ENCODE measurements at places on chromosomes 6 and 20.
A peak's percentile ranks its signal among the peaks of the same experiment; 100 is the strongest.

DNA sequence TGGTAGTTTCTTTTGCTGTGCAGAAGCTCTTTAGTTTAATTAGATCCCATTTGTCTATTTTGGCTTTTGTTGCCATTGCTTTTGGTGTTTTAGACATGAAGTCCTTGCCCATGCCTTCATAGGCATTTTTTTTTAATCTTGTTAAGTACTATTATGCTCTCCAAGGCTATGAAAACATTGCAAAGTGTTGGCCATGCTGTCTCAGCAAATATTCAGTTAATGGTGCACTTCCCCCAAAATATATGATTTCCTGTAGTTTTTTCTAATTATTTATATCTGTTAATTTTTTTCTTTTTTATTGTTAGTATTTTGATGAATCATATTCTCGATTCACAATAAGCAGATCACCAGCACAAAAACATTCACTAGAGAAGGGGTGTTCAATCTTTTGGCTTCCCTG lies 806.1 kb upstream of the FLRT3 start:
- no peak for DNase-seq

GRCh38 chr20:53081916-53082863 lies 110.0 kb downstream of the TSHZ2 start:
- no peak for DNase-seq

DNA sequence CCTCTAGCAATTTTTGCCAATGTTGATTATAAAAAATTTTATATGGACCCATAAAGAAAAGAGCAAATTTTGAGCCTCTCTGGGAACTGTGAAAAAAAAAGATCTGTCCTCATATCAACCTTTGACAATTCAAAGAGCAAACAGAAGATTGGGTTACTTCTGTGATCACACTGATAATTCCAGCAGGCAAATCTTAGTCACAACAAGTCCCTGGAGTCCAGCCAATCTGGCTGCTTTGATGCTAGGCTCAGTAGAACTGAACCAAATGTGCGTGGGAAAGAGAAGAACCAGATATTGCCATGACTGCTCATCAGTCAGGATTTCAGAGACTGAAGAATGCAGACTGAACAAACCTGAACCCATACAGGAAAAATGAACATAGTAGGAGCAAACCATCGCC lies 438.4 kb upstream of the FLRT3 start:
- DNase-seq = no peak

GRCh38 chr6:157021993-157022740 lies 245.0 kb downstream of the ARID1B start:
- DNase-seq = peak; percentile 91

DNA sequence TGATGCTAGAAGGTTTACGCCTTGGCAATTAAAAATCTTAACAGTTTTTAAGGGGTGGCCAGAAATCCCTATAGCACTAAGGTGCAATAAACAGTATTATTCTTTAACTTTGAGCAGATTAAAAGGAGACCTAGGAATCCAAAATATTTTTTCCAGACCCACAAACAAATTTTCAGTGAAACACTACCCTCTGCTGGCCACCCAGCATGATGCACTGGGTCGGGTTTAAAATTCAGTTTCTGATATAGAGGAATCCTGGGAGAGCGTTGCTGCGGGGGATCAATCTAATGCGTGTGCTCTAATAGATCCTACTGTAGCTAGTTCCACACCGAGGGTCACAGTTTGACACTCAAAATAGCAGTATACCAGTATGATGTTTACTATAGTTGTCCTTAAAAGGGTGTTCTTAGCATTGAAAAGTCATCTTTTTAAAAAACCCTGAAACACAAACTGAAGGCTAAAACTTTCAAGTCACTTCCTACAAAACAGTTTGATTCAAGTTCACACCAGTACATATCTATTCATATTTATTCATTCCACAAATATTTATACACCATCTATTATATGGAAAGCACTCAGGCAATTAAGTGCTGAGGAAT lies 10.2 kb downstream of the UBE3D start:
- DNase-seq = peak; percentile 30

GRCh38 chr6:15387118-15387517 lies 141.2 kb downstream of the JARID2 start:
- DNase-seq = no peak

DNA sequence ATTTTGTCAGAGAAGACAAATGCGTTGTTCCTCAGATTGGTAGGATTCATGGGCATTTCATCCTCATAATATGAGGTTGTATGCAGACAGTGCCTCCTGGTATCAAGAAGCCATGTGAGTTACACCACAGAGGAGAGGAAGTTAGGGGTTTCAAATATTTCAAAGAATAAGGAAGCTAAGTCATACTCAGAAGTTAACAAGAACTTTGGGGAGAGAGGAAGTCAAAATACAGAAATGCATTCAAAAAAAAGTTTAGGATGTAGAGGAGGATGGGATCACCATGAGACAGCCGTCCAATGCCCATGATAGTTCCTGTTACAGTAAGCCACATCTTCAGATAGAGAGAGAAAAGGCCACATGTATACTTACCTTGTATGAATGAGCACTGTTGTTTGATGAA lies 22.3 kb downstream of the HLA-DOB start:
- no peak for DNase-seq

- DNase-seq = no peak
Measured at GRCh38 chr20:37567331-37567665, 39.6 kb upstream of the BLCAP start.

- DNase-seq = no peak
Measured at GRCh38 chr6:1621070-1621701, 11.5 kb downstream of the FOXC1 start.

- DNase-seq = no peak
Measured at GRCh38 chr6:33983721-33984465, 162.0 kb downstream of the GRM4 start.

GRCh38 chr6:33117811-33118277 lies 42.1 kb downstream of the HLA-DPB1 start:
- DNase-seq = no peak

DNA sequence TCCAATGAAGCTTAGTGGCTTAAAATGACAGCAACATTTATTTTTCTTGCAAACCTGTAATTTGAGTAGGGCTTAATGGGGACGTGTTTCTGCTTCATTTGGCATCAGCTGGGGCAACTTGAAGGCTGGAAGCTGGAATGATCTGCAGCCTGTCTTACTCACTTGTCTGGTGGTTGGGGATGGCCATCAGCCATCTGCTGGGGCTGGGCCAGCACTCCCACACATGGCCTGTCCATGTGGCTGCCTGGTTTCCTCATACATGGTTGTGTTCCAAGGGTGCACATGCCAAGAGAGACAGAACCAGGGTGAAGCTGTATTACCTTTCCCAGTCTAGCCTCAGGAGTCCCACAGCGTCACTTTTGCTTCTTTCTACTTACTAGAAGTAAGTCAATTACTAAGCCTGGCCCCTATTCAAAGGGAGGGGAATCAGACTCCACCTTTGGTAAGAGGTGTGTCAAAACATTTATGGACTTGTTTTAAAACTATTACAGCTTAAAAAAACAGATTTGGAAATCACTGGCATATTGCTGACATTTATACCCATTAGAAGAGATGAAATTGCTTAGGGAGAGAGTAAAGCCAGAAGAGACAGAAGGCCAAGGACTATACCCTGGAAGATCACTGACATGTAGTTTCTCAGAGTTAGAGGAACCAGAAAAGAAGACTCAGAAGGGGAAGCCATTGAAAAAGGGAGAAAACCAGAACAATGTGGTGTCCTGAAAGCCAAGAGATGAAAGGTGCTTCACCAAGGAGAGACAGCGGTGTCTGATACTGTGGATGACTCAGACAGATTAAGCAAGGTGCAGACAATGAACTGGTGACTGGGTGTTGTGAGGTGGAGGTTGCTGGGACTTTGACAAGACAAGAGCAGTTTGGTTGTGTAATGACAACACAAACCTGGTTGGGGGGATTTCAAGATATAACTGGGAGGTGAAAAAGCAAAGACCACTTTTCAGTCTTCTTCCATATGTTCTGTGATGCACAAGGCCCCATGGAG lies 345.2 kb downstream of the GJA1 start:
- no peak for DNase-seq

DNA sequence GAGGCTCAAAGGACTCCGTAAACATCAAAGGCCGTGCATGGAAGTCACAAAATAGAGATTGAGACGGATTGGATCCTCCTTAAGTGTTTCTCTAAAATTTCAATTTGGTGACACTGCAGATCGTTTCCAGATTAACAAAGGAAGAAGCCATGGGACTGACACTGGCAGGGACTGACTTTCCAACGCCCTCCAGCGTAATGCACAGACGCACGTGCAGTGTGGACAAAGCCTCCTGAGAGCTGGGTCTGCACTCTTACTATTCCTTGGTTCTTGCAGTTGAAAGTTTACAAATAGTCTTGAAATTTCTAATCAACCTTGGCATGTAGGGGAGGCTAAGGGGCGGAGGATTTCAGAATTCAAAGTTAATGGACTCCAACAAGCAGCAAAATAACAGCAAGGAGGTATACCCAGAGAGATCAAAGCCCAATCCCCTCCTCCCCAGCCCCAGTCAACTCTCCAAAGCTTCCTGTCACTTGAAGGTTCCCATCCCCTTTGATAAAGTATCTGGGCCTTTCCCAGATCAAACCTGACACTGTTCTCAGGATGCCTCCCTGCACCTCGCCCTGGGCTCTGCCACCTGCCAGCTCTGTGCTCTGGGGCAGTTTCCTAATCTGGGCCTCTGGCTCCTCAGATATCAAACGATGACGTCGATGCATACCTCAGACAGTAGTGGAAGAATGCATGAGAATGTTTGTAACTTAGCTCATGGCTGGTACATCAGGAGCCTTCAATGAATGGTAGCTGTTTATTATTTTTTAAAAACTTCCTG lies 106.5 kb upstream of the TRAF3IP2 start:
- DNase-seq = no peak

GRCh38 chr20:34747479-34747878 lies 43.3 kb downstream of the TP53INP2 start:
- DNase-seq = no peak

DNA sequence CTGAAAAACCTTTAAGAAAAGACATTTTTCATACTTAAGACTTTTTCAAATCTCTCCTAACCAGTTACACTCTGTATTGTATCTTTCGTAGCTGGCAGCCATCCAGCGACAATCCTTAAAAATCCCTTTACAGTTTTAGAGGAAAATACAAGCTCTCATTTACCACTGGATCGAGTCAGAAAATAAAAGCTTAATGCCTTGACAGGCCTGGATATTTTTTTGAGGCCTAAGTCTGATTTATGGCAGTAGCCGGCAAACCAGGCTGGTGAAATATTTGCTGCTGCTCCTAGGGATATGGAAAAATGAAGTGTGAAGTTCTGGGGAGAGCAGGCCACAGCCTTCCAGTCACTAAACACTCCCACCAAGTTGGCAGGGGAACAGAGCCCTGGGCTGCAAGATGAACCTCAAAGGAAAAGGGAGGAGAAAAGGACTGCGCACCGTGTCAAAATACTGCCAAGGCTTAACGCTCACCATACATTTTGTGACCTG lies 213.0 kb upstream of the SUPT3H start:
- DNase-seq = no peak

DNA sequence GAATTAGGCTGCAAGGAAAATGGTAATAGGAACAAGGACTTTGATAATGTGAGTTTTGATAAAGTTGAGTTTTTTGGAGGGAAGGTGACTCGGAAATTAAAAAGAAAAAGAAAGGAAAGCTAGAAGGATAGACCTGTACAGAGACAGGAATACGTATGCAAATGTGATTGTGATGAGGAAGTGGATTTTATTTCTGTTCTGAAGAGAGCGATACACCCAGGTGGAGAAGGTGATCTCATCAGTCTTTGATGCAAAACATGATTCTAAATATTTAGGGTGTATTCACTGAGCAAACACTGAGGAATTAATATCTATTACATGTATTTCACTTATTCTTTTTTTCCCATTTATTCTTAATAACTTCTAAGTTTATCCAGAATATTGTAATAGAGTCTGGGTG lies 9.2 kb upstream of the PLEKHG1 start:
- DNase-seq = no peak

- no peak for DNase-seq
Measured at GRCh38 chr20:53579581-53580375, 13.9 kb downstream of the ZNF217 start.

DNA sequence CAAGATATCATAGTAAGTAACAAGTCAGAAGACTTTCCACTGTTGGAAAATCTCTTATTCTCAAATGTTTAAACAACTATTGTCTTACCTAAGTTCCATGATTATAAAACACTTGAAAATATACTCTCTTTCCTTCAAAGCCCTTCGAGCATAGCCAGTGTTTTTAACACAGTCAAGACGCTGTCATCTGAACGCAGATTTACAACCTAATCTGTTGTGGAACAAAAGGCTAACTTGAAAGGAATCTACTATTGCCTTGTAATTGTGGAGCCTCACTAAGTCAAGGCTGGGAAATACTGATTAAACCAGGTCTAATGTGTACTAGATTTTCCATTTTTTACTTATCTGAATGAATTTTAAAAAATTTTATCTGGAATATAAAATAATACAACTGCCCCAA lies 205.8 kb downstream of the TRDN start:
- DNase-seq = no peak

GRCh38 chr20:37504404-37505096 lies 16.5 kb upstream of the NNAT start:
- no peak for DNase-seq

- no peak for DNase-seq
Measured at GRCh38 chr6:134331256-134331655, 13.3 kb upstream of the SGK1 start.

- no peak for DNase-seq
Measured at GRCh38 chr20:47859278-47859677, 74.0 kb upstream of the SULF2 start.

GRCh38 chr20:15100506-15101160 lies 763.2 kb upstream of the FLRT3 start:
- DNase-seq = no peak

All from nucleus accumbens (tissue), 56 donors.